NCI-H1092 (cell line): ENCODE measurements at places on chromosomes 7 and 10.

GRCh38 chr7:108989319-108989718, 419.6 kb downstream of the DNAJB9 start:
- DNase-seq, result no peak

DNA sequence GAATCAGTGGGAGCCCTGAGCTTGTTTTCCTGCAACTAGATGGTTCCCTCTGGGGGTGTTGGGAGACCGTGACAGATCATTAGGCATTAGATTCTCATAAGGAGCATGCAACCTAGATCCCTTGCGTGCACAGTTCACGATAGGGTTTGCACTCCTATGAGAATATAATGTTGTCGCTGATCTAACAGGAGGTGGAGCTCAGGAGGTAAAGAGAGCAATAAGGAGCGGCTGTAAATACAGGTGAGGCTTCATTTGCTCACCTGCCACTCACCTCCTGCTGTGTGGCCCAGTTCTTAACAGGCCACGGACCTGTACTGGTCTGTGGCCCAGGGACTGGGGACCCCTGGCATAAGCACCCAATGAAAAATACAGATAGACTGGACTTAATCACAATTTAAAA, 10.7 kb downstream of the SLC26A3 start:
- no peak for DNase-seq

DNA sequence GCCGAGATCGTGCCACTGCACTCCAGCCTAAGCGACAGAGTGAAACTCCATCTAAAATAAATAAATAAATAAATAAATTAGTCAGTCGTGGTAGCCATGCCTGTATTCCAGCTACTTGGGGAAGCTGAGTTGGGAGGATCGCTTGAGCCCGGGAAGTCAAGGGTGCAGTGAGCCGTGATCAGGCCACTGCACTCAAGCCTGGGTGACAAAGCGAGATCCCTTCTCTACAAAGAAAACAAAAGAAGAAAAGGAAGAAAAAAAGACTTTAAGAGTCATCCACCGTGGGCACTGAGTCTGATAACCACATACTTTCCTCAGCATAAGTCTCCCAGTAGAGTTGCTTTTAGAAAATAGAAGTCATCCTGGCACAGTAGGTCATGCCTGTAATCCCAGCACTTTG, 2.6 kb downstream of the TMEM254 start:
- no peak for DNase-seq

DNA sequence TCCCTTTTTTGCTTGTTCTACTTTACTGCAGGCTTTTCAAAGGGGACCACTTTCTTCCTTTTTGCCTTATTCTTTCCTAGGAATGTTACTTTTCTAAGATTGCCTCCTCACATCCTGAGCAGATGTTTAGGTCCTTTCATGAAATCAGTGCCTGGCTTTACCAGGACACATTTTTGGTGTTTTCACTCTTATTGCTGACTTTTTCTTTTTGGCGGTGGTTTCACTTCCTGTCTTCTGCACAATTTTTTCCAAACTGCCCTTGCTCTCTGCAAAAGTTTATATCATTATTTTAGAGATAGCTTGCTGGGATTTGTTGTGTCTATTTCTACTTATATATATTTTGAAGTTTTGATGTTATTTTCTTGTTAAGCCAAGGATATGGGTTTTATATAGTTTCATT, 332.2 kb upstream of the MTPN start:
- no peak for DNase-seq

DNA sequence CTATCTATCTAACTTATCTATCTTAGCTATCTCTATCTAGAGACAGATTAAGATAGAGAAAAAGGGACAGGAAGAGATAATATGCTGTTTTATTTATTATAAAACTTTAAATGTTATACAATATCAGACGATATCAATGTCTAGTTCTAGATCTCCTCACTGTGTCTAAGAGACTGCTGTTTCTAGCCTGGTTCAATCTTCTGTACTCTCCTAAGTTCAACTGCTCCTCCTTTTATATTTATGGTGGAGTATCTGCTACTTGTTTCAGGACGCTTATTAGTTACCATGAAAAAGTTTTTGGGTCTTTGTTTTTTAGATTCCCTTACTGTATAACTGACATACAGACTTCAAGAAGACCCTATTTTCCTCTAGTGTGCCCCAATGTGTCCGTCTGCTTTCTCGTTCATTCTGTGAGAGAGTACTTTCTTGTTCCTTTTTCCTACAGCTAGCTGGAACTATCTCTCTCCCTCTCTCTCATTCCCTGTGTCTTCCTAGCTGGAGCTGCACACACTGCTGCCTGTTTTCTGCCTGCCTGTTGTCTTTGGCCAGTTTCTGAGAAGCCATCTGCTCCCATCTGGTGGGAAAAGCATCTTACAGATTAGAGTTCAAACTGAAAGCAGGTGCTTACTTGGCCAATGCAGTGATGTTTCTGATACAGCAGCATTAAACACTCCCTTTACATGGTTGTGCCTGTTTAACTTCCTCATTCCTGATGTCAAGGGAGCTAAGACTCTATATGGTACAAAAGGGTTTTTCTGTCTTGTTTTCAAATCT, 49.4 kb upstream of the ARL4A start:
- DNase-seq, result no peak
